ENCODE measurements at places on chromosomes 5 and 9. TPM values are rescaled to one million over a fixed set of nuclear protein-coding genes. Genes with fewer than 3 reads are reported as not detected.

- H3K4me1 ChIP-seq: no peaks in the 10 kb centered on the region
- peaks cover 1% of the 10 kb centered on the region for H3K36me3 ChIP-seq
- H3K27ac ChIP-seq: no peak overlapping the region
- no peak for DNase-seq
Measured at GRCh38 chr9:127838375-127839078, 15.9 kb downstream of the ENG start.

DNA sequence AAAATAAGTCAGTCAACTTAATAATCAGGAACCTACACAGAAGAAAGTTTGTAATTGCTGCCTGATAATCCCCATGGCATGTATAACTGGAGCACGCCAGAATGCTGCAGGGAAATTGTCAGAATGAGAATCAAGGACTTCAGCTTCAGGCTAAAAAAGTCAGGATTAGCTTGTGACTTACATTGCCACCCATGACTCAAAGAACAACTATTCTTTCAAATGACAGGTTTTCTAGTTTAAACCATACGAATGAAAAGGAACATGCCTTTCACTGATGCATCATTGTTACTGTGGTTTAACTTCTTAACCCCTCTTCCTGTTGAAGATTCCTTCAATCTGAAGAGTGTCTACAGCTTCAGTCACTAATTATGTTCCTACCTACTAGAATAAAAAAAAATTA lies 112.4 kb downstream of the ISL1 start:
- no peak for DNase-seq
- H3K27me3 ChIP-seq: no peaks in the 10 kb centered on the region
- H3K36me3 ChIP-seq: no peaks in the 10 kb centered on the region
- H3K4me3 ChIP-seq: no peak overlapping the region
- no peaks in the 10 kb centered on the region for H3K4me1 ChIP-seq

DNA sequence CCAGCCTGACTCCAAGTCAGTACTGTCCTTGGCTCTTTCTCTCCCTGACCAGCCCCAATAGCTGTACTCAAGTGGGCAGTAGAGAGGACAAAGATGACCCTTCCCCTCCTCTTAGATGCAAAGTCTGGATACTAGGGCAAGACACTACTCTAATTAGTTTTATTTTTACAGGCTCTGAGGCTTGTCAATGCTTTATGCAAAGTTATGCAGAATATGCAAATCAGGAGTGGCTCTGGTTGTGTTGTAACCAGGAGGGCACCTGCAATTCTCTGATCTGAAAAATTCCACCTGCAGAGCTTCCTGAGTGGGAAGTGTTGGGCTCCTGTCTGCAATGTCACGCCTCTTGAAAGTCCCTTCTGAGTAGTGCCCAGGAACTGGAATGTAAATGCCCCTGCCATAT lies 201.5 kb downstream of the RGS3 start:
- DNase-seq: no peak
- H3K27ac ChIP-seq: no peak overlapping the region
- H3K27me3 ChIP-seq: peaks cover 21% of the 10 kb centered on the region
- H3K4me3 ChIP-seq: no peak overlapping the region
- H3K4me1 ChIP-seq: no peaks in the 10 kb centered on the region

DNA sequence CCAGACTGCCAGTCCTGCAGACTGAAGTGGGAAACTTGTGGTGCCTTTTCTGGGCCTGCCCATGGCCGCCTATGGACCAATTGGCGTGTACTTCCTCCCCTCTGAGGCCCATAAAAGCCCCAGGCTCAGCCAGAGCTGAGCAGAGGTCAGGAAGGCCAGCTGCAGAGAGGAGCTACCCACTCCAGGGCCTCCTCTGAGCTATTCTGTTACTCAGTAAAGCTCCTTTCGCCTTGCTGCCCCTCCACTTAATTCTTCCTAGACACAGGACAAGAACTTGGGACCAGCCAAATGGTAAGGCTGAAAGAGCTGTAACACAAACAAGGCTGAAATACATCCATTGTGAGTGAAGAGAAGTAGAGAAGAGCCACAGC lies 106.4 kb downstream of the C9orf50 start:
- no peak for DNase-seq
- H3K27me3 ChIP-seq: peaks cover 5% of the 10 kb centered on the region
- H3K36me3 ChIP-seq: peaks cover 4% of the 10 kb centered on the region
- H3K27ac ChIP-seq: no peak overlapping the region
- H3K4me3 ChIP-seq: no peak overlapping the region

Gene EIF4EBP3
- total RNA-seq: 16.1 TPM

Gene PCDHGA8
- total RNA-seq: 0.03 TPM

Gene AIF1L
- 0.34 TPM for total RNA-seq

Gene STING1
- total RNA-seq: 213 TPM

Gene ZCCHC7
- 22.1 TPM for total RNA-seq
